ENCODE measurements at places on chromosomes 2 and 18. TPM values are rescaled to one million over a fixed set of nuclear protein-coding genes. Genes with fewer than 3 reads are reported as not detected.

DPYSL5 gene
- total RNA-seq, result not detected

TCF23 gene
- not detected for total RNA-seq

LYG2 gene
- total RNA-seq, result not detected

CCDC148 gene
- 9.1 TPM for total RNA-seq

FOXD4L1 gene
- total RNA-seq, result 0.16 TPM

CCDC178 gene
- total RNA-seq, result 0.72 TPM

LIPG gene
- 3.2 TPM for total RNA-seq

DNA sequence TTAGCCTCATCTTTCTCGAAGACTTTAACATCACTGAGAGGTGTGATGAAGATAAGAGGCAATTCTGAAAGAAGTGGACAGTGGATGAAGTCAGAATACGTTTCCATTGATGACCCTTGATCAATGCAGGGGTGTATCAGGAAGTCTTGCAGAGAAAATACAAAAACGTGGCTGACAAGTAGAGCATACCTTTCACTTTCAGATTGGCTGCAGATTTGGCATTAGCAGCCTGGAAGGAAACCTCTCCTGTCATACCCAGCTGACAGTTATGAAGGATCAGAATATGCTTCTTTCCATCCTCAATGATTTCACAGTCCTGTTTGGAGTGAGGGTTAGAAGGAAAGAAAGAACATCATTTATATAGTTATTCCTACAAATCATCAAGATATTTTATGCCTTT, 152.5 kb downstream of the PLEKHA3 start:
- no peak for DNase-seq

GRCh38 chr18:45324495-45325113, 290.7 kb upstream of the SLC14A2 start:
- peak; percentile 94 for DNase-seq

GRCh38 chr2:96591494-96591893, 46.6 kb downstream of the KANSL3 start:
- DNase-seq, result no peak

DNA sequence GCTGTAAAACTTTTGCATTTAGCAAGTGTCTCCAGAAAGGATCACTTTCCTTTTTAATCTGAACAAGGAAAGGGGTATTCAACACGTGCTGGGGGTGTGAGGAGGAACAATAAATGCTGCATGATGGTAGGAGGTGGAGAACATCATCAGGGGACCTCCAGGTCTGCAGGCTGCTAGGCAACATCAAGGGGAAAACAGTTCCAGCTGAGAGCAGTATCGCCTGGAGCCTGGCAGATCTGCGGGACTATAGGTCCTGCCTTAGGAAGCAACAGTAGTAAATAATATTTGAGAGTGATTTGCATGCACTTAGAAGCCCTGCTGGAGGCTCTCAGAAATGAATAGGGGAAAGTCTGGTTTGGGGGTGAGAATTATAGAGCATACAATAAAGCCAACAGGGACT, 175.6 kb downstream of the SUCLG1 start:
- DNase-seq, result no peak

DNA sequence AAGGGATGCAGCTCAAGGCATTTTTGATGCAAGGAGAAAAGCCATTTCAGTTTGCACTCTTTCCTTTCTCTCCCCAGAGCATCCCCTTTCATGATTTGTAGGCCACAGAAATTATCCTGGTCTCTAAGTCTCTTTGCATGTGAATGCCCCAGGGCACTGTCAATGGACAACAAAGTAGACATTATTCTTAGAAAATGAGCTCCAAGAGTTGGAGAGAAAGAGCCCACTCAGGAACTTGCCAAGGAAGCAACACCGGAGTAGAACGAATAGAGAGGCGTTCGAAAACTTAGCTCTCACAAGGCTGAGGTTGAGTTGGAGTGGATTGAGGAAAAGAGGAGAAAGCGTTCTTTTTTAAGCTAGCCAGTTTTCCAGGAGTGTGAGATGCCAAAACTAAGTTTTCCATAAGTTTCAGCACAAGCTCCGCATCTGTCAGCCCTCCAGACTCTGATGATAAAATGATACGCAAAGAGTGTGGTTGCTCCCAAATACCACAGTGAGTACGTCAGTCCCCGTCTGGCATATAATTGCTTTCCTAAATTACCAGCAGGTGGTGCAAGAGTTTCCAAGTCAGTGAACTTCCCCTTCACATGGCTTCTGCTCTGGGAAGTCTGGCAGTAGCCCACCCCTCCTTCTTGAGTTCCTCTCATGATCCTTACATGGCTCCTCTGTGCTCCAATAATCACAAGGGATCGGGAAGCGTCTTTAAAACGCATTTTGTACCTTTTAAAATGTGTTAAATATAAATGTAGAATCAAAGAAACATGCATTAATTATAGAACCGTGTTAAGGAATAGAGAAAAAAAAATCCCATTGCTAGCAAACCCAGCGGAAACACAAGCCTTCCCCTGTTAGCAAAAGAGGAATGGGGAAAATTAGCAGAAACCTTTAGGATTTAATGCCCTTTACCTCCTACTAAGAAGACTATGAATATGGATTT, 1060.6 kb upstream of the FANCL start:
- DNase-seq, result peak; percentile 49

GRCh38 chr18:77379976-77380509, 130.4 kb downstream of the GALR1 start:
- DNase-seq, result no peak

DNA sequence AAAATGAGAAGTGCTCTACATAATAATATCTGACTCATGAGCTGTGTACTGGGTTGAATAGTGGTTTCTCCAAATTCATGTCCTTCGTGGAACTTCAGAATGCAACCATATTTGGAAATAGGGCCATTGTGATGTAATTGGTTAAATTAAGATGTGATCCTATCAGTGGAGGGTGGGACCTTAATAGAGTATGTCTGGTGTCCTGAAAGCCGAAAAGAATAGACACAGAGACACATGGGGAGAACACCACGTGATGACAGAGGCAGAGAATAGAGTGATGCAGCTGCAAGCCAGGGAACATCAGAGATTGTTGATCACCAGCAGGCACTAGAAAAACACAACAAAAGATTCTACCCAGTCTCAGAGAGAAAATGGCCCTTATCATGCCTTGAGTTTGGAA, 310.1 kb downstream of the EXOC6B start:
- no peak for DNase-seq

GRCh38 chr2:71700658-71701397, 247.5 kb downstream of the DYSF start:
- peak; percentile 28 for DNase-seq
